H9 (cell line): ENCODE measurements at places on chromosomes 7 and 10. TPM values are rescaled to one million over a fixed set of nuclear protein-coding genes. Genes with fewer than 3 reads are reported as not detected.

The SPDYE6 gene
- not detected in 2 replicates for total RNA-seq

The BLVRA gene
- total RNA-seq: 37.6 and 40.7 TPM in 2 replicates

GRCh38 chr7:88165697-88166096 is 54.1 kb downstream of the SRI start:
- DNase-seq: no peak
- H3K4me3 ChIP-seq: no peak overlapping the region
- H3K27ac ChIP-seq: no peak overlapping the region
- no peaks in the 10 kb centered on the region for H3K4me1 ChIP-seq

- no peak overlapping the region for H3K27ac ChIP-seq
- no peaks in the 10 kb centered on the region for H3K4me1 ChIP-seq
- H3K36me3 ChIP-seq: peaks cover 54% of the 10 kb centered on the region
- DNase-seq: no peak
Measured at GRCh38 chr10:99698504-99699080, 33.3 kb downstream of the COX15 start.
